ENCODE measurements at places on chromosomes 16 and 17.

- no peak for DNase-seq
These were observed 76.0 kb downstream of the CREBBP start for GRCh38 chr16:3804426-3805016.

DNA sequence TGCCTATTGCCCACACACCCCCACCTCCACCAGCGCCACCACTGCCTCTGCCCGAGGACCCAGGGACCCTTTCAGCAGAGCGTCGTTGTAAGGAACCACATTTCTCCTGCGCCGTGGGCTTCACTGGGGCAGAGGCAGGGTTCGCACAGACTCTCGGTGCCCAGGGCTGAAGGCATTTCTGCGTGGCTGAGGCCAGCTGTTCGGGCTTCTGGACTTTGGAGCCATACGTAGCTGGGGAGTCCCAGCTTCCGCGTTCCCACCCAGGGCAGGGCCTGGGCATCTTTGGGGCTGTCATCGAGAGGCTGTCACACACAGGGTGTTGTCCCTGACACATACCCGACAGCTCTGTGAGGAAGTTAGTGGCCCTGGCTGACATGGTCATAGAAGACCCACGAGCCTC lies 16.0 kb upstream of the SMIM5 start:
- no peak for DNase-seq

DNA sequence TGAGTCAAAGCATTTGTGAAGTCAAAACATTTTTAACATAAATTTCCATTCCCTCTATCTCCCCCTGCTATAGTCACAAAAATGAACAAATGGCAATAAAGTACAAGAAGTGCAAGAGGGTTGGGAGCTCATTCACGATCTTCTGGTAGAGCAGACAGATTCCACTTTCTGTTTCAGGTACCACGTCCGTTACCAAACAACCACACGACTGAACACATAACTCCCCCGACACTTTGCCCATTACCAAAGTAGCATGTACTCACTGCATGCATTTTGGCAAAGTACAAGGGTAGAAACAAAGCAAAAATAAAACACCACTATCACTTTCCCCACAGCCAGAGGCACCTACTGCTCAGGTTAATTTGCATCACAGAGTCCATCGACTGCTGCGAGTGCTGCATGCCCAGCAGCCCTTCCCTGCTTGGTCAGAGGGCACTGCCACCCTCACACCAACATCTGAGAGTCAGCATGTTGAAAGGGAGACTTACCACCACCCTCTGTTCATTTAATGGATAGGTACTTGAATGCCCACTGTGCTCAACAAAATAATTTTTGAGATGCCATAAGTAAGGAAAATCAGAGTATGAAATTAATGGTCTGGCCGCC lies 150.3 kb upstream of the AXIN2 start:
- DNase-seq, result no peak

- DNase-seq, result no peak
These were observed 15.4 kb downstream of the ARL2BP start for GRCh38 chr16:57260294-57260929.

DNA sequence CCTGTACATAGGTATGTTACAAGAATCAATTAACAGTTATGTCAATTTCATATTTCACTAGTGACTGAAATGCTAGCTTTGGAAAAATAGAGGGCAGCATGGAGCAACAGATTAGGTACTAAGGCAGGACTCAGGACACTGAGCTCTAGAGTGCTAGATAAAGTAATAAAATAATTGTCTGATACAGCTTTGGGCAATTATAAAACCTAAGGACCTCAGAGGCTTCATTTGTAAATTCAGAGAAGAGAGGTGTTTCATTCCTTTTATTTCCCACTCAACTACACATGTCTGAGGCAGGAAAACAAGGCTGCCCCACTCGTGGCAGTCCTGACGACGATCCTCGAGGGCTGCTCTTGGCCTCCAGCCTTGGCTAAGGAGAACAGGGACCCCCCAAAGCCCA lies 81.5 kb downstream of the CA4 start:
- DNase-seq, result no peak

DNA sequence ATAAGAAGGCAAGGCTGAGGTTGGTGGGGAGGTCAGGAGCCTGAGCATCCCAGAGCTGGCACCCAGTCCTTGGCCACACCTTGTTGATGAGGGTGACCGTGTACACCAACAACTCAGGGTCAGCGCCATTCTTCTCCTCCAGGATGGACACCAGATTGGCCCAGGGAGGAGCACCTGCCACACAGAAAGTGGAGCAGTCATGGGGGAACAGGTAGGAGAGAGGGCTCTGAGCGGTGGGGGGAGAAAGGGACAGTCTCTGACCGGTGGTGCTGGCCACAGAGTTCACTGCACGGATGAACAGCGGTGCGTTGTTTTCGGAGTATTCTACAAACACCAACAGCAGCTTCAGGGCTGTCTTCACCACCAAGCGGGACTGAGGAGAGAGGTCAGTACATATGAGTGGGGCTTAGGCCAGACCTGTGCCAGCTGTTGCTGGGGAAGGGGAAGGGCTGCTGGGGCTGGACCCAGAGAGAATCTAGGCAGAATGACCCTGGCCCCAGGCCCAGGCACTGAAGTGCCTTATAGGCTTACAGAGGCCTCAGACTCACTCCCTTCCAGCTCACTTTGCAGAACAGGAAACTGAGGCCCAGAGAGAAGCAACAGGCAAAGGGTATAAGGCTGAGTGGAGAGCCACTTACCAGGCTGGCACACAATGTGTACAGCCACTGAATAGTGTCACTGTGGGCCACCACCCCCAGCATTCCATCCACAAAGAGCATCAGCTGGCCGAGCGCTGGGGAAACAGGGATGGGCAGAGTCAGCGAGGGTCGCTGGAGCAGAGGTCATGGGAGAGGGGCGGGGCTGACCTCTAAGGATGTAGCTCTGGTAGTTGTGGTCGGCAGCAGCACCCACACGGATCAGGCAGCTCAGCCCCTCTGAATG lies 9.6 kb downstream of the FHOD1 start:
- no peak for DNase-seq

DNA sequence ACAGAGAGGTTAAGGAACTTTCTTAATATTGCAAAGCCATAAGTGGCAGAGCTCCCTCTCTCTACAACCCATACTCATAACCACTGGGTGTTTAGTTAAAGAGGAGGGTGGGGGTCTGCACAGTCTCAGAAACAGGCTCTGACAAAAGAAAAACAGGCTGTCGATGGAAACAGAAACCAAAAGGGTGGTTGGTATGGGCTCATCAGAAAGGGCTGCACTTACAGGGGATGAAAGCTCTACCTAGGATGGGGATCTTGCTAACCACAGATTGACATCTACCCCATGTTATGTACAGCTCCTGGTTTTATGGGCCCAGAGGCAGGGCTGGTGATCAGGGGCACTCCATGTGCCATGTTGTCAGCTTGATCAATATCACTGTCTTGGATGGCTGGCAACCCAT lies 111.4 kb downstream of the CYLD start:
- no peak for DNase-seq

All from cerebellar nuclear complex (tissue), 1 donor.